SJCRH30 (cell line): ENCODE measurements at places on chromosomes 3 and 15.

DNA sequence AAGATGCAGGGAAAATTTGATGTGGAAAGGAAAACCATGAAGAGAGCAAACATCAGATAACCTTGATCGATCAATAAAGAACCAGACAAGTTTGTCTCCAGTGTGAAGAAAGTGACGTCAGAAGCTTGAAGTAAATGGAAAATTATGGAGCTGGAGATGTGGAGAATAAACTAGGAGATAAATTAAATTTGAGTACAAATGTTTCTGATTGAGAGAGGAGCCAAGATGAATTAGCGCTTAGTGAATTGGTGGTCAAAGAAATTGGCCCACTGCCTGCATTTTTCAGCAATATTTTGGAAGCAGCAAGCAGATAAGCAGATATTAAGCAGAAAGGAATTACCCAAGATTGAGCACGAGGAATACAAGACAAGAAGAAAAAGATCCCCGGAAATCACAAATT, 567.3 kb upstream of the ZNF385D start:
- H3K4me3 ChIP-seq = no peak overlapping the region
- peaks cover 7% of the 10 kb centered on the region for H3K27me3 ChIP-seq
- no peaks in the 10 kb centered on the region for H3K36me3 ChIP-seq
- no peaks in the 10 kb centered on the region for H3K4me1 ChIP-seq
- no peak for DNase-seq
- no peak overlapping the region for H3K27ac ChIP-seq

DNA sequence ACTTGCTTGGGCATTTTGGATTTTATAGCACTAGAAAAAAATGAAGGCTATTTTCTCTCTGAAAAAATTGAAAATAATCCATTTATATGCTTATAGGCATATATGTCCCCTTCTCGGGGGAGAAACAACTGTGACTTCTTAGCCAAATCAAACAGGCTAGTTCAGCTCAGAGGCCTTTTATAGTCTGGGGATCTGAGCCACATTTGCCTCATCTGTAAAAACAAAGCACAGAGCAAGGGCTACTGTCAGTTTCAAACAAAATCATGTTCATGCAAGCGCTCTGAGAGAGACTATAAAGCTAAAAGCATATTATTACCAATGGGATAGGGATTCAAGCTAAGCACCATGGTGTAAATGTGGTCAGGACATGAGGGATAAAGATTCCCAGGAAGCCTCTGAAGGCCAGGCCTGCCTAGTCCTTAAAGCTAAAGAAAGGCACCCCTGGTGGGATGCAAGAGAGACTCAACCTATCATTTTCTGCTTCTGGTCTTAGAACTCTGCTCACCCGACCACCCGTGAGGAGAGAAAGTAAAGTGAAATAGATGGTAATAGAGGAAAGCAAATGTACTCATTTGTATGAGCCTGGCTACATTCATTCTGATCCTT, 51.0 kb upstream of the IL12A start:
- H3K27me3 ChIP-seq = no peaks in the 10 kb centered on the region
- no peak for DNase-seq
- no peaks in the 10 kb centered on the region for H3K36me3 ChIP-seq
- H3K4me3 ChIP-seq = no peak overlapping the region
- no peak overlapping the region for H3K27ac ChIP-seq
- H3K4me1 ChIP-seq = no peaks in the 10 kb centered on the region

DNA sequence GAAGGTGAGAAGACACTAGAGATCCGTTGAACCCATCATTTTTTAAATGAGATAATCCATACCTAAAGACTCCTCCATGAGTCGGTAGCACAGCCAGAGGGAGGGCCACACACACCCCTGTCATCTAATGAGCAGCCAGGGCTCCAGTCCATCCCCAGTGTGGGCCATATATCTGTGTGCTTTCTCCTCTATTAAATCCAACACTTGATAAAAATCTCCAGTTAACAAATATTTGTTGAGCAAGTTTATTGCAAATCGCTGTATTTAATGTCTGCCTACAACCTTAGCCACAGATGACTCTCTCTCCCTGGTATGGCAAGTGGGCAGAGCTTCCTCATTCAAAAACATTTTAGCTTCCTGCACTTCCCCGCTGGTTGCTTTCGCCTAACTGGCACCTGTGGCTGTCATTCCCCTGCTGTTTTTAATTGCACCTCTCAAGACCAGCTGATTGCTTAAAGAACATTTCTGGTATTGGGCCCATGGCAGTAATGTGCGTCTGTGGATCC, 82.8 kb downstream of the SMAD3 start:
- H3K4me3 ChIP-seq = no peak overlapping the region
- H3K27me3 ChIP-seq = no peaks in the 10 kb centered on the region
- DNase-seq = peak; percentile 86
- no peaks in the 10 kb centered on the region for H3K36me3 ChIP-seq

- H3K36me3 ChIP-seq = no peaks in the 10 kb centered on the region
- no peaks in the 10 kb centered on the region for H3K4me1 ChIP-seq
- H3K27ac ChIP-seq = no peak overlapping the region
- H3K27me3 ChIP-seq = no peaks in the 10 kb centered on the region
- no peak overlapping the region for H3K4me3 ChIP-seq
Observed at GRCh38 chr3:157692468-157692867, 189.3 kb upstream of the VEPH1 start.

DNA sequence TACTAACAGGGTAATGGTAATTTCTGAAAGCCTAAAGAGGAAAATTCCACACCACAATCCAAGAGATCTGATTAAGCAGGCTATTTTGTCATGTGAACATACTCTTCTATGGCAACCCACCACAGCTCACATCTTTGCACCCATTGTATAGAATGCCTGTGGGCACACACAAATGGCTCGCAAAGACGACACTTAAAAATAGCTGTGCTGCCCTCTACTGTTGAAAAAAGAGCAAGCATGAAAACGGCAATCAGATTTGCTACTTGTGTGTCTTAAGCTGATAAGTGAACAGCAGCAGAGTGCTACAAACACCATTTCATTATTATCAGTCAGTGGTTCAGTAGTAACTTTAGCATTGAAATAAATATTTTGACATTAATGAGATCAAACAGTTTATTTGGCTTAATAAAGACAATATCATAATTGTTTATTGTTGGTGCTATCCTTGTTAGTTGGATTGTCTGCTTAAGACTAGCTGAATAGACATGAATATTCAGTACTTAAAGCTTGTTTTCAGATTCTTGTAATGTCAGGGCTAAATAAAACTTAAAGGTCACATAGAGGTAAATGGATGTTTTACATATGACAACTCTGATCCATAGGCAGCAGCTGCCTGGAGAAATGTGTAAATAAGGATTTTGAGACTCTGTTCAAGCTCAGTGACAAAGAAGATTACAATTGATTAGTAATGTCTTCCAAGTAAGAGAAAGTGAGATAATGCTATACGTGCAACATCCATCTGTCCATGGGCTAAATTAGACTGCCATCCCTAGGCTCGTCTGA, 199.1 kb downstream of the LRRN1 start:
- H3K36me3 ChIP-seq = no peaks in the 10 kb centered on the region
- H3K4me3 ChIP-seq = no peak overlapping the region
- H3K4me1 ChIP-seq = no peaks in the 10 kb centered on the region
- peak; percentile 38 for DNase-seq
- no peak overlapping the region for H3K27ac ChIP-seq

- H3K4me1 ChIP-seq = peaks cover 6% of the 10 kb centered on the region; the same call in 1 of the 2 replicates
- no peak overlapping the region for H3K27ac ChIP-seq
- H3K36me3 ChIP-seq = no peaks in the 10 kb centered on the region
- DNase-seq = no peak
- H3K4me3 ChIP-seq = no peak overlapping the region
Observed at GRCh38 chr15:95693917-95694316, 636.6 kb upstream of the NR2F2 start.

DNA sequence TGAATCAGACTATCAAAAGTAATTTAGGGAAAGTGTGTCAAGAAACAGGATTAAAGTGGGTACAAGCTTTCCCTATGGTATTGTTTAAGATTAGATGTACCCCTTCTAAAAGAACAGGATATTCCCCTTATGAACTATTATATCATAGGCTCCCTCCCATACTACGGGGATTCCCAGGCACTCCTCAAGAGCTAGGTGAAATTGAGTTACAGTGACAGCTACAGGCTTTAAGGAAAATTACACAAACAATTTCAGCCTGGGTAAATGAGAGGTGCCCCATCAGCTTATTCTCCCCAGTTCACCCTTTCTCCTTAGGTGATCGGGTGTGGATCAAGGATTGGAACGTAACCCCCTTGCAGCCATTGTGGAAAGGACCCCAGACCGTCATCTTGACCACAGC, 240.8 kb upstream of the CNTN6 start:
- H3K27ac ChIP-seq = no peak overlapping the region
- H3K27me3 ChIP-seq = no peaks in the 10 kb centered on the region
- DNase-seq = peak; percentile 6
- H3K36me3 ChIP-seq = no peaks in the 10 kb centered on the region
- no peak overlapping the region for H3K4me3 ChIP-seq
- H3K4me1 ChIP-seq = no peaks in the 10 kb centered on the region

- peaks cover 41% of the 10 kb centered on the region for H3K4me1 ChIP-seq
- DNase-seq = peak; percentile 50
- no peaks in the 10 kb centered on the region for H3K36me3 ChIP-seq
- peak overlapping the region; percentile 61 for H3K27ac ChIP-seq
Observed at GRCh38 chr15:55800216-55800615, 57.3 kb upstream of the PRTG start.

- peak; percentile 6 for DNase-seq
- H3K27ac ChIP-seq = no peak overlapping the region
- no peak overlapping the region for H3K4me3 ChIP-seq
- H3K36me3 ChIP-seq = no peaks in the 10 kb centered on the region
Observed at GRCh38 chr3:160169139-160169976, 55.9 kb upstream of the C3orf80 start.

DNA sequence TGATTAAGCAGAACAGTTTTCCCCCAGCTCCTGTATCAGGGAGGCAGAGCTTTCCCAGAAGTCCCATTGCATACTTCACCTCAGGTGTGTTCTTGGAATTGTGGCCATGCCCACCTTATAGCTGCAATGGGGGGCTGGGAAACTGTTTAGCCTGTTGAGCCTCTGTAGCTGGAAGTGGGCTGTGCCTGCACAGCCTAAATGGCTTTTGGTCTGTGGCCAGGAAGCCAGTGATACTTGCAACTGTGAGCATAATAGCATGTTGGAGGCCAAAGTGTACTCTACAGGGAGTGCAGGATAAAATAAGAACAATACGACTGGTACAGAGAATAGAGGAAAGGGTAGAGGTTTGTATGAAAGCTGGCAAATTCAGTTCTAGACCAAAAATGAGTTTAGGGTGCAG, 248.5 kb downstream of the PTPRG start:
- H3K4me3 ChIP-seq = no peak overlapping the region
- no peaks in the 10 kb centered on the region for H3K36me3 ChIP-seq
- no peak overlapping the region for H3K27ac ChIP-seq
- no peak for DNase-seq

DNA sequence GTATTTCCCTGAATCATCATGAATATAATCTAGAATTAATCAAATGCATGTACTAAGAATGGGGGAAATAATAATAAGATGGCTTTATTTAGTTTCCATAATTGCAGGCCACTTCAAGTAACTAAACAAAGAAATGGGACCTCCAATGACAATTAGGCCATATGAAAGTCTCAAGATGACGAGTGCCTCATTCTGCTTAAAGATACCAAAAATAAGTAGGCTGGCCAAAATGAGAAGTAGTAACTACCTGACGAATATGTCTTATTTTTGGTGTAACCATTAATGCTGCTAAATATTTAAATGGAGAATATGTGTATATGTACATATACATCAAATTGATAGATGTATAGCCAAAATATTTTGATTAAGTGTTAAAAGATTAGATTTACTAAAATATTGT, 932.6 kb downstream of the EPHA3 start:
- DNase-seq = no peak
- no peaks in the 10 kb centered on the region for H3K27me3 ChIP-seq
- no peak overlapping the region for H3K27ac ChIP-seq
- H3K4me1 ChIP-seq = peaks cover 16% of the 10 kb centered on the region

DNA sequence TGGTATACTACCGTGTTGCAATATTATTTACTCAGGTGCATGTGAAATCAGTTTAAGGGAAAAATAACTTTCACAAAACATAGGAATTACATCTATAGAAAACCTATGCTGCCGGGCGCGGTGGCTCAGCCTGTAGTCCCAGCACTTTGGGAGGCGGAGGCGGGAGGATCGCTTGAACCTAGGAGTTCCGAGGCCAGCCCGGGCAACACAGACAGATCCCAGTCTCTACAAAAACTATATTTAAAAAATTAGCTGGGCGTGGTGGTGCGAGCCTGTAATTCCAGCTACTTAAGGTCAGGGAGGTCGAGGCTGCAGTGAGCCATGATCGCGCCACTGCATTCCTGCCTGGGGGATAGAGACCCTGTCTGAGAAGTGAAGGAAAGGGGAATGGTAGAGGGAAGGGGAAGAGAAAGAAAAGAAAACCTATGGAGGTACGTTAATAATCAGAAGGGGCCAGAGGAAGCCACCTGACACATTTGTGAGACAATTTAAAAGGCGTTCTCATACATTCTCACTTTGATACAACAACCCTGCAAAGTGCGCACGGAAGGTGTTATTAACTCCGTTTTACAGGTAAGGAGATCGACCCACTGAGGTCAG, 456 bp upstream of the TMEM62 start:
- no peaks in the 10 kb centered on the region for H3K27me3 ChIP-seq
- no peaks in the 10 kb centered on the region for H3K36me3 ChIP-seq
- no peak for DNase-seq
- H3K4me3 ChIP-seq = peak overlapping the region; percentile 65
- no peak overlapping the region for H3K27ac ChIP-seq

DNA sequence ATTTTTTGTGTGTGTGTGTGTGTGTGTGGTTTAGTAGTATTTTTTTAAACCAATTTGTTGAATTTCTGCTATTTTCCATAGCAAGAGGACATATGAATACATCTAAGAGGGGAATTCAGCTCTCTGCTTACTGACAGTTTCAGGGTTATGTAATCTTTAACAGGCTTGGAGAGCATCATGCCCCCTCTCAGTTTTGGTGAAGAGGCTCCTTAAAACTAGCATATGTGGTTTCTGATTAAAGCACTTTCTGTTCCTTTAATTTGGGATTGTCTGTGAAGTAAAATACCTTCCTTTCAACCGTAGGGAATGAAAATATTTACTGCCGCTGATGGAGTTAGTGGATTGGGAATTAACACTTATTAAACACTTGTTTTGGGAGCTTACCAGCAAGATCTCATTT, 19.4 kb upstream of the NFKBIZ start:
- no peak overlapping the region for H3K4me3 ChIP-seq
- DNase-seq = no peak
- H3K27ac ChIP-seq = no peak overlapping the region
- no peaks in the 10 kb centered on the region for H3K4me1 ChIP-seq
- 0 out of 2 replicates have a peak, but pooled peaks cover 3% of the 10 kb centered on the region for H3K36me3 ChIP-seq

DNA sequence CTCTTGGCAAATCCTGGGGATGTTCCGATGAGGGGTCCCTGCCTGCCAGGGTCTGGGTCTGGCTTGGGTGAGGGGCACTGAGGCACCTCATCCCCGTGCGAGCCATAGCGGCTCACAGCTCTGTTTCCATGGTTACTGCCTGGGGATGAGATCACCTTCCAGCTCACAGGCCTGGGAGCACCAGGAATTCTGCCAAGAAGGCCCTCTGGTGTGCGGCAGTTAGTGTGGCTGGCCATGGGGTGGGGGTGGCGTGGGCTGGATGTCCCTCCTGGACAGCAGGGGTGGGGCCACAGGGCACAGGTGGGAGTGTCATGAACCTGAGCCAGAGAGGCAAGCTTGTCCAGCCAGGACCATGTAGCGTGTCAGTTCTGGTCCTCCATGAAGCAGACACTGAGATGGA, 22.1 kb upstream of the PRR23E start:
- DNase-seq = peak; percentile 79
- no peaks in the 10 kb centered on the region for H3K36me3 ChIP-seq
- peak overlapping the region; percentile 100 for H3K27ac ChIP-seq
- H3K4me3 ChIP-seq = no peak overlapping the region
- no peaks in the 10 kb centered on the region for H3K27me3 ChIP-seq
